ENCODE measurements at places on chromosomes 6 and 20.

- DNase-seq = no peak
Observed at GRCh38 chr20:58215116-58215515, 13.3 kb downstream of the ANKRD60 start.

- peak; percentile 11 for DNase-seq
Observed at GRCh38 chr6:170135461-170135820, 155.4 kb downstream of the DLL1 start.

DNA sequence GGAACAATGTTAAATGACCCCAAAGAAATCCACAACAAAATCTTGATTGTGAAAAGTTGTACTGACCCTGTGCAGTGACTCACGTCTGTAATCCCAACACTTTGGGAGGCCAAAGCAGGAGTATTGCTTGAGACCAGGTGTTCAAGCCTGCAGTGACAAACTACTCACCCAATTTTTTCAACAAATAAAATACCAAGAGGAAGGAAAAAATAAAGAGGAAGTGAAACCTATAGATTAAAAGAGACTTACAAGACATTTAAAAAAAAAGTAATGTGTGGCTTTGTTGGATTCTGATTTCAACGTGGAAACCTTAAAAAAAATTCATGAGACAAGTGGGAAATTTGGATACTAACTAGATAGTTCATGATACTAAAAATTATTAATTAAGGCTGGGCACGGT is 31.9 kb downstream of the GINS1 start:
- DNase-seq = no peak

GRCh38 chr20:58822748-58823730 is 27.7 kb downstream of the GNAS-AS1 start:
- DNase-seq = no peak

- DNase-seq = peak; percentile 91
Observed at GRCh38 chr20:58471193-58472164, 43.7 kb downstream of the APCDD1L start.

GRCh38 chr6:21279619-21280018 is 313.9 kb upstream of the SOX4 start:
- DNase-seq = no peak

GRCh38 chr20:49482621-49483017 is at the start of gene KCNB1:
KCNB1 (minus strand) TSS chr20:49482668; CDS start chr20:49482480, 188 bp downstream.
- peak; percentile 78 for DNase-seq

GRCh38 chr20:38304845-38305447 is 990 bp downstream of the BPI start:
- DNase-seq = no peak

GRCh38 chr6:50819904-50820868 is 1.5 kb downstream of the TFAP2B start:
- no peak for DNase-seq

DNA sequence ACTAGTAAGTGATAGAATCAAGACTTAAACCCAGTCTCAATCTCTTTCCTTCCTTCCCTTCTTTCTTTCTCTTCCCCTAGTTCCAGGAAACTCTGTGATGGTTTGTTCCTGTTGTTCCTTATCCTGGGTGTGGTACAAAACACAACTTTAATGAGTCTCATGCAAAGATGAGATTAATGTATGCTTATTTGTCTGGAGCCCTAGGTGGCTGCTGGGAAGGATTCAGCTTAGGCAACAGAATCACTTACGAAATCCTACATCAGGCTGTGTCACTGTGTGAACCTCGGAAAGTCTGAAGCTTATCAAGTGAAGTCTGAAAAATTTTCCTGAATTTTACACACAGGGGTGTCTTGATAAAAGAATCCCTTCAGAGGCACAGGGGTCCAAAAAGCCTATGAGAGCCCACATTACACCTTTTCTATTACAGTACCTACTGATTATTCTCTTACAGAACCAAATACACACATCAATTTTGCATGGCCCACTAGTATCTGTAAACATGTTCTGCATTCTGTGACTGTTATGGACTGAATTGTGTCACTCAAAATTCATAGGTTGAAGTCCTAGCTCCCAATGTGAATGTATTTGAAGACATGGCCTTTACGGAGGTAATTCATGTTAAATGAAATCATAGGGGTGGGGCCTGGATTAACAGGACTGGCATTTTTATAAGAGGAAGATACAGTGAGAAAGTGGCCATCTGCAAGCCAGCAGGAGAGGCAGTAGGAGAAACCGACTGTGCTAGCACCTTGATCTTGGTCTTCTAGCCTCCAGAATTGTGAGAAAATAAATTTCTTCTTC is 144.7 kb downstream of the MYB start:
- DNase-seq = no peak

DNA sequence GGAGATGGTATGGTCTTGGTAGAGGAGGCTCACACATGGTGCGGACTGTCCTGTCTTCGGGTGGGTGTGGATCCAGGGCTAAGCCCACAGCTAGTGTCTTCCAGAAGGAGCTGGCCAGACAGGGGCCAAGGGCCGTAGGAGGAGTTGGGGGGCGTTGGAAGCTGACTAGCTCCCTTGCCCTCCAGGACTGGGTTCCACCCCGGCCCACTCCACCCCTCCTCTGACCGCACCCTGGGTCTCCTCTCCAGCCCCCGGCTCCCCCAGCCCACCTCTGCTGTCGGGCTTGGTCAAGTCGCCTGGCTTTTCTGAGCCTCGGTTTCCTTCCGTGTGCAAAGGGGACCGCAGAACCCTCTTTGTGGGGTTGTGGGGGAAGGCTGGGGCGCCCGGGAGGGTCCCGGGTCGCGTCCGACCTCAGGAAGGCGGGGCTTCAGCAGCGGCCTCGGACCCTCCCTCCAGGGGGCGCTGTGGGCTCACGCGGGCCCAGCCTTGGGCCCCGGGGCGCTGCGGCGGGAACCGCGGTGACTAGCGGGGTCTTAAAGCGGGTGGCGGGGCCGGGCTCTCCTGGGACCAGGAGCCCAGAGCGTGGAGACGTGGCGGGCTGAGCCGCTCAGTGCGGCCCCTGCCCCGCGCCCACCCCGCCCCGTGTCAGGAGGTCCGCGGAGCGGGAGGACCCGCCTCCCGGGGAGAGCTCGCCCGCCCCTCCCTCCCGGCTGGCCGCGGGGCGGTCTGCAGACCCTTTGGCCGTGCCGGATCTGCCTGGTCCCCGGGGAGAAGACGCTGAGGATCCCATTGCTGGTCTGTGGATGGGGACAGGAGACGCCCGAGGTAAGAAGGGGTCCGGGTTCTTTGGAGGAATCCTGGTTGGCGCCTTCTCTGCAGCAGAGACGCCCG is 5.4 kb downstream of the NPBWR2 start:
- DNase-seq = no peak

- no peak for DNase-seq
Observed at GRCh38 chr20:12054556-12054955, 136.9 kb downstream of the BTBD3 start.

DNA sequence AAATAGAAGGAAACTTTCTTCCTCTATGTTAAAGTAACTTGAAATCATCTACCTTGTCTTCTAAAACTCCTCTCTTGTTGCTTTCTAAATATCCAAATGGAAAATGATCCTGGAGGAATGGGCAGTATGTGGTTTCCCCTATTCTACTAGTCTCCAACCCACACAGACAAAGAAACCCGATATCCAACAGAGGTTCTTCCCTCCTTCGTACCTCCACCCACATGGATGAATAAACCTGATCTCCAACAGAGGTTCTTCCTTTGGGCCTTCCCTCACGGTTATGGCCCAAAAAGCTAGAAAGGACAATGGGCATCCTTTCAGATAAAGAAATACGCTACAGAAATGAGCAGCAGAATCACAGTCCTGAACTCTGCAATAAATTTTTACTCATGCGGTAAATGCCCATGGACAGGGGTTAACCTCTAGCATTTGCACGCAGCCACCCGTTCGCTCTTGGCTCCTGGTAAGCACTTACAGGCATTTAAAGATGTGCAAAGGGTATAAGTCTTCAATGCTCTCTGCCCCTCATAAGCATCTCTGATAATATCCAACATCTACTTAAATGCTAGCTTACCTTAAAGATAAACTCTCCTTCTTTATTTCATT is 130.9 kb downstream of the GMPR start:
- DNase-seq = no peak

DNA sequence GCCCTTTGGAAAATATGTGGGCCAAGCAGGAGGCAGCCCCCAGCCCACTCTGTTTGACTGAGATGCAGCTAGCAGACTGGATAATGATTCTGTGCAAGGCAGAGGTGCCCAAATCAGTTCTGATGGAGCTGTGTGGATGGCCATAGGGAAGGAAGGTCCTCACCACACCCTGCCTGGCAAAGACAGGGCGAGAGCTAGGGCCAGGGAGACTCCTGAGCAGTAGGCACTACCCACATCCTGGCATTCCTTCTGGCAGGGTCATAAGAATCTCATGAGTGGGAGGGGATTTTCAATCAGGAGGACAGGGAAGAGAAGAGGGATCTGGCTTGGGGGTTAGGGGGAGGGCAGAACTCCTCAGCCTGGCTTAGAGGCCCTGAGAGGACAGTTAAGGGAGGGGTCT is 18.6 kb upstream of the TREM2 start:
- no peak for DNase-seq

GRCh38 chr6:37306624-37307222 is 47.1 kb upstream of the RNF8 start:
- no peak for DNase-seq

Data from right forelimb (tissue), 1 donor.